ENCODE measurements at places on chromosomes 7 and 10.

DNA sequence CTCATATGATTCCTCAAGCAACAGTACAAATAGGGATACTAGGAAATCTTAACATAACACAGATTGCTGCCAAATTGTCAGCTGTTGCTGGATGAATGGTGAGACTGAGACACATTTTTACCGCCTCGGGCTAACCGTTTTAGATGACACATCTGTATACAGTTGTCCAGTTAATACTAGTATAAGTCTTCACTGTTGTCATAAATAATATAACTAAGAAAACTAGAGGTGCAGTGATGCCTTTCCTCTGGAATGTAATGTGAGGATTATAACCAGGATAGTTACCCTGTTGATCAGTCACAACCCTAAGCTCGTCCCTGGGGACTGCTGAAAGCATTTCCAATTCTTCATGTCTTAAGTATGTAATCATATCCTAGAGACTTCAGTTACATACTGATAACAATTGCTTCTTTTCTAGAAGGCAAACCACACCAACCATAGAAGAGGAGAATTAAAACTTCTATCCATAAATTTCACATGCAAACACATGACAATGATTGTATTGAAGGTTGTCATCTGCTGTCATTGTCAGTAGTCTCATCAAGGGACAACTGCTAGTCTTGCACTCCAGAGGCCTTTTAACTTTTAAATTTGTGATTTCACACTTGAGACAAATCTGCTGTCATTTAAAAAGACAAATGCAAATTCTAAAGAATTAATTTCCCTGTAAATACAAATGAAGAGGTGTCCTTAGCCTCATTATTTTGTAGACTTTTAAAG is 100.4 kb upstream of the SEMA3D start:
- no peak for DNase-seq

GRCh38 chr7:120869700-120870099 is 11.8 kb upstream of the TSPAN12 start:
- no peak for DNase-seq

- DNase-seq = no peak
Measured at GRCh38 chr10:3772361-3773171, 12.4 kb downstream of the KLF6 start.

- DNase-seq = no peak
Measured at GRCh38 chr7:16811551-16811950, 6.8 kb upstream of the AGR2 start.

- no peak for DNase-seq
Measured at GRCh38 chr10:82874671-82875070, 999.7 kb downstream of the NRG3 start.

- DNase-seq = no peak
Measured at GRCh38 chr10:116306847-116307246, 17.4 kb upstream of the CCDC172 start.
